Forelimb muscle (tissue), 1 donor: ENCODE measurements at places on chromosomes 11 and 22. TPM values are rescaled to one million over a fixed set of nuclear protein-coding genes. Genes with fewer than 3 reads are reported as not detected.

GRCh38 chr11:11113626-11114025 is 239.4 kb downstream of the CSNK2A3 start:
- no peak for DNase-seq

DNA sequence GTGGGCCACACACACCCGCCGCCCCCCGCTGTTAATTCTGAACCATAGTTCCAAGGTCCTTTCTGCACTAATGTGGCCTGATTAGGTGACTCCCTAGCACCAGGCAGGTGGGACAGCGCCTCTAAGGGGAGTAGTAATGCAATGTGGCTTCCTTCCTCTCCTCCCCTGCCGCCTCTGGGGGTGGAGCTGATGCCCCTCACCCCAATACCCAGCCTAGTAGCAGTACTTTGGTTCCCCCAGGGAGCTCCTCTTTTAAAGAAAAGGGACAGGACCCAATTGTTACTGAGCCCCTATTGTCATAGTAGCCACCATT is 14.4 kb downstream of the RTN4RL2 start:
- DNase-seq, result no peak

DNA sequence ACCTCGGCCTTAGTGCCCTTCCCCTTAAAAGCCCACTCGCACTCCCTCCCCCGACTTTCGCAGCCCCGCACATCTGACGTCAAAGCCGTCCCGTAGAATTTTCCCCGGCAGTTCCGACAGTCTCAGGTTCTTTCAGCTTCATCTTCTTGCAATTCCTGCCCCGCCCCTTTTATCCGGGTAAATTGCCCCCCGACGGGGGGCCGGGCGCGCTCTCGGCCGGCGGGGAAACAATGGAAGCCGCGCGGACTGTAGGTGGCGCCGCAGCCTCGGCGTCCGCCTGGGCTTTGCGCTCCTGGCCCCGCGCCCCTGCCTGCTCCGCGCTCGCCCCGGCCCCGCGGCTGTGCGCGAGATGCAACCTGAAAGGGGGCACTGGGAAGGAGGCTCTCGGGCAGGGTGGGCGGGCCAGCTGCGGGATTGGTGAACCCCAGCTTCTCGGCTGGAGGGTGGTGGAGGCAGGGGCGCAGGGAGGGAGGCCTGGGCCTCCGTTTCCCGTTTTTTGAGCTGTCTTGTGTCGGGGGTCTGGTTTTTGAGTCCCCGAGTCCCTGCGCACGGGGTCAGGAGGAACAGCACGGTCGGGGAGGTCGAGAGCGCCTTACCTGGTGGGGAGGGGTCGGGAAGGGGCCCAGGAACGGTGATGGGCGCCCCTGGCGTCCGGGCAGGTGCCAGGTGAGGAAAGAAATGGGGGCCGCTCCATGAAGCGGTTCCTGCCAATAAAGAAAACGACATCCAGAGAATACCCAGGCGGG is 859 bp upstream of the FGF19 start:
- no peak for DNase-seq

- no peak for DNase-seq
Measured at GRCh38 chr11:133081730-133082452, 450.4 kb downstream of the OPCML start.

The GDPD4 gene
- polyA plus RNA-seq, result 0.09 TPM
